ENCODE measurements at places on chromosomes 16 and 17.

DNA sequence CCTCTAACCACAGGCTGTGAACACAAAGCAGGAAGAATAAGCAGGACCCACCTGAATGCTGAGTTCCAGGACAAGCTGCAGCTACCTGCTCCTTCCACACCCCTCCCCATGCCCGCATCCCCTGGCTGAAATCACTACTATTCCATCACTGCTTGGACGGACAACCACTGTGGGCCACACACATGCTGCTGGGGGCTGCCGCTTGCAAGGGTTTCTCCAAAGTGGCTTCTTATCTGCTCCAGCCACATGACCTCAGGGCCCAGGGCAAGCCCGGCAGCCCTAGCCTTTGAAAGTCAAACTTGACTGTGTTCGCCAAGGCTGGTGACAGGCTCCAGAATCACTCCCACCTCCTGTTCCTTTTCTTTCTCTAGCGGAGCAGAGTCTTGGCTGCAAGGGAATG is 18.4 kb downstream of the FA2H start:
- DNase-seq = no peak

GRCh38 chr16:83856792-83857191 is 42.1 kb upstream of the MLYCD start:
- DNase-seq = no peak

DNA sequence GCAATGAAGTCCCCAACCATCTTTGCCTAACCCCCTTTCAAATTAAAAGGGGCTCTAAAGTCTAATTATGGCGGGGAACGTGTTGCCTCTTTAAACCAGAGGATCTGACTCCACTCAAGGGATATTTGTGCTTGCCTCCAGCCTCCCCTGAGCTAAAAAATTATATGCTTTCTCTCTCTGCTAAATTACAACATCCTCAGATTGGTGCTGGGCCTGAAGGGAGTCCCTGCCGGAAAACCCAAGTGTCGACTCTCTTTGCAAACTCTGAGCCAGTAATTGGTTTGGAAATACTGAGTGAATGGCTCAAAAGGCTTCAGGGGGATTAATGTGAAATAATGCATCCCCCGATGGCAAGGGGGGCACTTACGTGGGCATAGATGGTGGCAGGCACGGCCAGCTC is 208.5 kb upstream of the TNRC6C start:
- DNase-seq = no peak

DNA sequence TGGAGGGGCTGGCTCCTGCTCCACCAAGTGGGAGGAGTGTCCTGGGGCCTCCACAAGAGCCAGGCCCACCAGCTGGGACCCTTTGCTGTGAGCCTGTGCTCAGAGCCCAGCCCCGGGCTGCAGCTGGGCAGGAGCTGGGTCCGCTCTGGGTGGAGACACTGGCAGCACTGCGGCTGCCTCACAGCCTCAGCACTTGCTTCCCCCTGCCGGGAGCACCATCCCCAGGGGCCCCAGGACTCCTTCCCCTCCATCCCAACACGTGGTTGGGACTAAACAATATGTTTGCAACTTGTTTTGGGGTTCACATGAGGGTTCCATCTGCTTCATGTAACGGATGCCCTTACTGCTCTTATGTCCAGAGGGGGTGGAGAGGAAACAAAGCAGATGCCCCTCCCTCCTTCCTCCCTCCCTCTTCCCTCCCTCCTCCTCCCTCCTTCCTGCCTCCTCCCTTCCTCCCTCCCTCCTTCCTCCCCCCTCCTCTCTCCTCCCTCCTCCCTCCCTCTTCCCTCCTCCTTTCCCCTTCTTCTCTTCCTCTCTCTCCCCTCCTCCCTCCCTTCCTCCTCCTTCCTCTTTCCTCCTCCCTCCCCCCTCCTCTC is 16.3 kb upstream of the CBFA2T3 start:
- no peak for DNase-seq

GRCh38 chr16:4500272-4500671 is 24.1 kb downstream of the HMOX2 start:
- peak; percentile 11 for DNase-seq

DNA sequence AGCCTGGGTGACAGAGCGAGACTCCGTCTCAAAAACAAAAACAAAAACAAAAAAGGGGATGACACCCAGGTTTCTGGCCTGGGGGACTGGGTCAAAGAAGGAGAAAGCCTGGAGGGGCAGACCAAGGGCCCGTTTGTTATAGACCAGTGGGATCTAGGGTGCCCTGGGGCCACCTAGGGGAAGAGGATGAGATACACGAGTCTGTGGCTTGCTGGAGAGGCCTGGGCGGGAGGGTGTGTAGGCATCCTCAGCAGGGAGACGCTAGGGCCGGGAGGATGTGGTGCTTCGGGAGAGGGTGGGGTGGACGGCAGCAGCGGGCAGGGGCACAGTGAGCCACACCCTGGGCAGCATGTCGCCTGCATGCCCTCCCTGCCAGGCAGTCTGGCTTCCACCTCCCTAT is 17.1 kb upstream of the CRK start:
- DNase-seq = no peak

- peak; percentile 43 for DNase-seq
These were observed 143.9 kb downstream of the ANKFN1 start for GRCh38 chr17:56297184-56297583.

- peak; percentile 17 for DNase-seq
These were observed 126.6 kb downstream of the TMEM132E start for GRCh38 chr17:34706029-34706428.

DNA sequence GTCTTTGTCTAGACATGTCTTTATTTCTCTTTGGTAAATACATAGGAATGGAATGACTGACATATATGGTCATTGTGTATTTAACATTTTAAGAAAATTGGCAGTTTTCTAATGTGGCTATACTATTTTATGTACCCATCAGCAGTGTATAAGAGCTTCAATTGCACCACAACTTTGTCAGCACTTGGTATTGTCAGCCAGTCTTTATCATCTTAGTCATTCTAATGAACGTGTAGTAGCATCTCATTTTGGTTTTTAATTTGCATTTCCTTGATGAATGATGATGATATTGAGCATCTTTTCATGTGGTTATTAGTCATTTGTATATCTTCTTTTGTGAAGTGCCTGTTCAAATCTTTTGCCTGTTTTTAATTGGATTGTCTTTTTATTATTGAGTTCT is 239.3 kb downstream of the CEP112 start:
- DNase-seq = no peak

DNA sequence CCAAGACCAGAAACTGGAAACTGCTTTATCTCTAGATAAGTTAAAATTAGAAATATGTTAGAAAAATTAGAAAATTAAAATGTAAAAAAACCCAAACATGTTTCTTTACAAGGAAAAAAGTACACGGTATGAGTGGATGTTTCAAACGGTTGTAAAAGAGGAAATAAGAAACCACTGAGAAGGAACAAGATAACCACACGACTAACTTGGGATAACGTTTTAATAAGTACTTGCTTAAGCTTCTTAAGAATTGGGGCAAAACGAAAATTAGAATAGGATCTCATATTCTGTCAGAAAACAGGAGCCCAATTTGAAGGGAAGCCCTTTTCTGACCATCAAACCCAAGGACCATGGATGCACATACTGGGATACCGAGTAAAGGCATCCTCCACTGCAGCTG is 31.0 kb downstream of the MBTPS1 start:
- DNase-seq = no peak

GRCh38 chr17:64331931-64332493 is 58.6 kb downstream of the PECAM1 start:
- DNase-seq = no peak
